ENCODE measurements at places on chromosomes 2 and 18. TPM values are rescaled to one million over a fixed set of nuclear protein-coding genes. Genes with fewer than 3 reads are reported as not detected.
A peak's percentile ranks its signal among the peaks of the same experiment; 100 is the strongest.

DNA sequence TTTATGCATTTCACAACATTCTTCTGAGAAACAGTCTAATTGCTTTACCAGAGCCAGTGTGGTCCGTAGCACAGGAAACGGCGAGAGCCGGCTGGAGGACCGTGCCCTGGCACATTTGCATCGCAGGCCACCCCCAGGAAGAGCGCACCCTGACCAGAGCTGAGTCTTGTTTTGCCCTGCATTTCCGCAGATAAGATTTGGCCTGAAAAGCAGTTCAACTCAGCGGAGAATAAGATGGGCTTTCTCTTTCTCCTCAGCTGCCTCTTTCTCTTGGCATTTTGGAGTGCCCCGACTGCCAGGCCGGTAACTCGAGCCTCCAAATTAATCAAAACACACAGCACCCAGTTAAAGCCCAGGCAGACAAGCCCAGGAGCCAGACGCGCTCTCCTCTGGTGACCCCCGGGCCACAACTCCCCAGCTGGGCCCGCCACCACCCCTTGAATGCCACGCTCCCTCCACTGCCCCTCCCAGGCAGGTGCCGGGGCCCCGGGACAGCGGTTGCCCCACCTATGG is 464 bp downstream of the COL4A4 start:
- DNase-seq: no peak
- H3K27me3 ChIP-seq: no peaks in the 10 kb centered on the region
- H3K4me1 ChIP-seq: peaks cover 20% of the 10 kb centered on the region
- no peaks in the 10 kb centered on the region for H3K36me3 ChIP-seq
- H3K4me3 ChIP-seq: peak overlapping the region; percentile 34

DNA sequence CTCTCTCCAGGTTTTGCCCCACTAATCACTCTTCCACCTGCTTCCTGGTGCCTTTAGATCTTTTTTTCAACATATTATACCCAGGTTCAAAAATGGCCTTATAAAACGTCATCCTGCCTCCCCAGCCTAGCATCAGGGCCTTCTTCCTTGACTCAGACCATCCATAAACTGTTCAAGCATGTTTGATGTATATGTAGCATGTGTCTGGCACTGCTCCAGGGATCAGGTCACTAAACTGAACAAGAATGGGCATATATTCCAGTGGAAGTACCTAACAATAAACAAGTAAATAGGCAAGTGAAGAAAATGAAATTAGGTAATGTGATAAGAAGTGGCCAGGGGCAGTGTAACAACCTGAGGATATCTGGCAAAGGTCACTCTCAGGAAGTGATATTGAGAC is 141.2 kb downstream of the TRIB2 start:
- H3K4me1 ChIP-seq: no peaks in the 10 kb centered on the region
- no peak for DNase-seq
- no peaks in the 10 kb centered on the region for H3K27me3 ChIP-seq
- no peak overlapping the region for H3K27ac ChIP-seq
- no peak overlapping the region for H3K4me3 ChIP-seq
- no peaks in the 10 kb centered on the region for H3K36me3 ChIP-seq

GRCh38 chr18:8001711-8002301 is 434.7 kb downstream of the PTPRM start:
- H3K4me1 ChIP-seq: no peaks in the 10 kb centered on the region
- no peaks in the 10 kb centered on the region for H3K36me3 ChIP-seq
- DNase-seq: no peak
- no peak overlapping the region for H3K4me3 ChIP-seq
- H3K27ac ChIP-seq: no peak overlapping the region

DNA sequence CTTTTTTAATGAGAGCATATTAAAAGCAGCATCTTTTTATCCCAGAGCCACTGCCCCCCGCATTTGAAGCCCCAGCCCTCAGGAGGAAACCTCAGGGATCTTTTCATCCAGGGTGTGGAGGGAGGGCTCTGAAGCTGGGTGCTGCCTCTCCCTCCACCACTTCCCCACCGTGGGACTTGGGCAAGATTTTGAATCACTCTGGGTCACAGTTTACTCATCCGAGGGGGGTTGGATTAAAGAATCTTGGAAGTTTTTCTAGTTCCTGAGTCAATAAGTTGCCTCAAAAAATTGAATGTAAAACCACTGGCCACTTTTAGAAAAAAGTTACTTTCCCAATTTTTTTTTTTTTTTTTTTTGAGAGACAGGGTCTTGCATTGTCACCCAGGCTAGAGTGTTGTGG is 62.0 kb upstream of the ANKRD44 start:
- H3K27ac ChIP-seq: no peak overlapping the region
- H3K27me3 ChIP-seq: no peaks in the 10 kb centered on the region
- no peak overlapping the region for H3K4me3 ChIP-seq
- no peaks in the 10 kb centered on the region for H3K36me3 ChIP-seq
- no peak for DNase-seq

GRCh38 chr2:150341982-150342680 is 145.3 kb downstream of the RND3 start:
- H3K4me3 ChIP-seq: no peak overlapping the region
- H3K27me3 ChIP-seq: no peaks in the 10 kb centered on the region
- H3K36me3 ChIP-seq: no peaks in the 10 kb centered on the region
- DNase-seq: no peak
- peaks cover 9% of the 10 kb centered on the region for H3K4me1 ChIP-seq

GRCh38 chr18:46623541-46623940 is 33.5 kb downstream of the LOXHD1 start:
- H3K4me1 ChIP-seq: peaks cover 7% of the 10 kb centered on the region
- H3K27me3 ChIP-seq: no peaks in the 10 kb centered on the region
- H3K36me3 ChIP-seq: no peaks in the 10 kb centered on the region
- H3K4me3 ChIP-seq: no peak overlapping the region
- no peak overlapping the region for H3K27ac ChIP-seq

- no peaks in the 10 kb centered on the region for H3K27me3 ChIP-seq
- no peak overlapping the region for H3K27ac ChIP-seq
- DNase-seq: no peak
These were observed 16.1 kb downstream of the MAPRE3 start for GRCh38 chr2:26986576-26986975.

The DCDC2C gene
- total RNA-seq: not detected

The GALR1 gene
- 0.98 TPM for total RNA-seq

DNA sequence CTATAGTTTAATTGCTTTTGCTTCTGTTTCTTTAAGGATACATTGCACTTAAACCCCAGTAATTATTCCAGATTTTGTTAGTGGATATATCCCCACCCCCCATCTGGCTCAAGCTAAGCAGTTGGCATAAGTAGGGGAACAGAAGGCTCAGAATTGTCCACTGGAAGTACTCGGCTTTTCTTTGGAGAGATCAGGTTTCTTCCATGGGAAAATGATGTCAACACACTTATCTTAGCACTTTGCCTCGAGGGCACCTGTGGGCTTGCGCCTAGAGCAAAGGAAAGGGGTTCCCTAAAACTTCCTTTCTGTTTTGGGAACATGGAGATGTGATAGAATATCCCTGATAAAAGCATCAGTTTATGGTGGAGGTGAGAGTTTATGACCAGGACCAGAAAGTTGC is 130.6 kb downstream of the FMNL2 start:
- no peaks in the 10 kb centered on the region for H3K27me3 ChIP-seq
- no peak overlapping the region for H3K4me3 ChIP-seq
- no peak overlapping the region for H3K27ac ChIP-seq
- H3K36me3 ChIP-seq: no peaks in the 10 kb centered on the region
- no peak for DNase-seq
- H3K4me1 ChIP-seq: peaks cover 48% of the 10 kb centered on the region

DNA sequence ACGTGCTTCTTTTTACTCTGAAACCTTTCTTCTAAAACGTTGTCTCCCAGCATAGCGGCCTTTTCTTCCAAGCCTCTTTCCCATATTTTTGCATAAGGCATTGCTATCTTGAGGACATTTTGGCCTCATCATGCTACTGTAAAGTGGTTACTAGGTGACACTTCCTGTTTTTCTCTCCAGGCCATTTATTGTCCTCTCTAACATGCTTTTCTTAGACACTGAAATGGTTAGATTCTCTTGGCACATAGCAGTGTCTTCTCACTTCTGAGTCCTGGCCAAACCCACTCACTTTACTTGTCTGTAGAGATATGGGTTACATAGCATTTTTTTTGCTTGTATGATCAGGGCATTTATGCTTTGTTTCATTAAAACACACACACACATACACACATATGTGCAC is 50.1 kb upstream of the KCNH7 start:
- no peaks in the 10 kb centered on the region for H3K27me3 ChIP-seq
- no peak overlapping the region for H3K4me3 ChIP-seq
- H3K4me1 ChIP-seq: no peaks in the 10 kb centered on the region
- no peaks in the 10 kb centered on the region for H3K36me3 ChIP-seq

The DSC3 gene
- 176 TPM for total RNA-seq

DNA sequence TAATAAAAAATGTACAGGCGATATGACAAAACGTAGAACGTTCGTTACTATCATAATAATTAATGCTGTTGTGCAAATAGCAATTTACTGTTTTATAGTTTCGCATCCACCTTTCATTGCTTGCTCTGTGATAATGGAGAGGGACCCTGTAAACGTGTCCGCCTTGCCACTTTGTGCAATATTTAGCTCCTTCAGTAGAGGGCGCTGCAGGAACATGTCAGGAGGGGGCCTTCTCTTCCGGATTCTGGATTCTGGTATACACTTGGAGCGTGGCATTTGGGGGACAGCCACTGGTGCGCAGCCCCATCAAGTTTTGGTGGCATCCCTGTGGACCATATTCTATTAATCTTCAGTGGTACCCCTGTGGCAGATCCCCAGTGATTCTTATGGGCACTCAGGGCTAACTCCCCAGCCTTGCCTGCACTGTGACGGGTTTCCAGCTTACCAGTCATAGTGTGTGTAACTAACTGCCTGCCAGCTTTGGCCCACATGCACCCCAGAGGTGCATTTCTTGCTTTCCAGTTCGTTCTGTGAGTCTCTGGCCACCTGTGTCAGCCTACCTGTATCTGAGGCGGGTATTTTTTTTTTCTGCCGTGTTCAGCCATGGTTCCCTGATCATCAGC is 140.3 kb downstream of the CYRIA start:
- no peak overlapping the region for H3K4me3 ChIP-seq
- no peaks in the 10 kb centered on the region for H3K36me3 ChIP-seq

GRCh38 chr18:46893360-46893759 is 23.9 kb downstream of the PIAS2 start:
- DNase-seq: no peak
- no peaks in the 10 kb centered on the region for H3K27me3 ChIP-seq
- no peak overlapping the region for H3K4me3 ChIP-seq
- H3K27ac ChIP-seq: no peak overlapping the region

- no peak overlapping the region for H3K4me3 ChIP-seq
- DNase-seq: no peak
- no peaks in the 10 kb centered on the region for H3K27me3 ChIP-seq
- H3K27ac ChIP-seq: no peak overlapping the region
These were observed 35.2 kb downstream of the CYRIA start for GRCh38 chr2:16630463-16630862.

DNA sequence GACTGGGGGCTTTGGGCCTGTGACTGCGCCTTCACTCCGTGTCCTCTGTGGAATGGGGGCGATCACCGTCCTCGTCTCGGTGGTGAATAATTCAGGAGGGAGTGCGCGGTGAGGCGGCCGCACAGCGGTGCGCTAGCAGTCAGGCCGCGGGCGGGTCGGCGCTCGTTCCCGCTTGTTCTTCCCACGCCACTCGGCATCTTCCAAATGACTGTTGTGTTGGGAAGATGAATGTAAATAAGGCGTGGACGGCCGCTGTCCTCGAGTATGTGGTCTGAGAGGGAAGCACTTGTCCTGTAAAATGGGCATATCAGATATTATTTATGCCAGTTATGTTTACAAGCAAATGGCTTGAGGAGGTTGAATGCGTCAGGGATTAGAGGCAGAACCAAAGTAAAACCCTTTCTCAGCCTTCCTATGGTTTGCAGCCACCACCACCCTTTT is 608 bp upstream of the VPS4B start:
- no peaks in the 10 kb centered on the region for H3K27me3 ChIP-seq
- H3K27ac ChIP-seq: peak overlapping the region; percentile 98
- H3K36me3 ChIP-seq: no peaks in the 10 kb centered on the region
- peaks cover 33% of the 10 kb centered on the region for H3K4me1 ChIP-seq
- no peak for DNase-seq

DNA sequence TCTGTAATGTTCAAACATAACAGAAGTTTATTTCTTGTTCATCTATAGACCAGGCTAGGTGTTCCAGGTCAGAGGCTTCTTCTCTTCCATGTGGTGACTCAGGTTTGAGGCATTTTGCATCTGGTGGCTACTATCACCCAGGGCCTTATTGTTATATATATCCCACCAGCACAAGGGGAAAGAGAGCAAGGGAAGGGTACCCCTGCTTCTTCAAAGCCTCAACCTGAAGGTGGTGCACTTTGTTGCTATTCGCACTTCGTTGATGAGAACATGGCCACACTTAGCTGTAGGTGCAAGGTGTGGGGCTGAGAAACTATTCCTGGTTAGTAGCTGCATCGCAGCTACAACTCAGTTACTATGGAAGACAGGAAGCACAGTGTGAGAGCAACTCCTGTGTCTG is 27.4 kb upstream of the SLC3A1 start:
- DNase-seq: no peak
- H3K4me1 ChIP-seq: peaks cover 18% of the 10 kb centered on the region
- H3K27ac ChIP-seq: no peak overlapping the region
- no peak overlapping the region for H3K4me3 ChIP-seq
- H3K36me3 ChIP-seq: no peaks in the 10 kb centered on the region
- H3K27me3 ChIP-seq: no peaks in the 10 kb centered on the region

The TMEM150A gene
- total RNA-seq: 22.6 TPM

GRCh38 chr18:53937037-53937436 is 287.4 kb downstream of the MBD2 start:
- H3K4me3 ChIP-seq: no peak overlapping the region
- no peak overlapping the region for H3K27ac ChIP-seq
- no peaks in the 10 kb centered on the region for H3K36me3 ChIP-seq
- no peak for DNase-seq
- no peaks in the 10 kb centered on the region for H3K27me3 ChIP-seq

DNA sequence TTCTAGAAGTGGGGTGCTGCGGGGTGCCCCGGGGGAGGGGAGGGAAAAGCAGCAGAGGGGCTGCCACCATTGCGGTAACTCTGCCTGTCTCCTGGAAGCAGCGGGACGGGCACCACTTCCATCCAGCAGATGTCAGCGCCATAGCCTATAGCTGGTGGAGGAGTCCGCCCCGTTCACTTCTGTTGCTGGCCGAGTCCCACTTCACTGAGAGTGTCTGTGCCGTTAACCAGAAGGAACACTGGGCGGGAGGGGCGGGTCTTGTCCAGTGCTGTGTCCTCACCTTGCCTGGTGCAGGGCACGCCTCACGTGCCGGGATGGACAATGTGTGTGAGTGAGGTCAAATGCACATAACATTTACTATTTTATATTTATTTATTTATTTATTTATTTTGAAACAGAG is 19.3 kb upstream of the ODC1 start:
- H3K27ac ChIP-seq: no peak overlapping the region
- no peaks in the 10 kb centered on the region for H3K27me3 ChIP-seq
- H3K36me3 ChIP-seq: no peaks in the 10 kb centered on the region
- H3K4me1 ChIP-seq: no peaks in the 10 kb centered on the region

DNA sequence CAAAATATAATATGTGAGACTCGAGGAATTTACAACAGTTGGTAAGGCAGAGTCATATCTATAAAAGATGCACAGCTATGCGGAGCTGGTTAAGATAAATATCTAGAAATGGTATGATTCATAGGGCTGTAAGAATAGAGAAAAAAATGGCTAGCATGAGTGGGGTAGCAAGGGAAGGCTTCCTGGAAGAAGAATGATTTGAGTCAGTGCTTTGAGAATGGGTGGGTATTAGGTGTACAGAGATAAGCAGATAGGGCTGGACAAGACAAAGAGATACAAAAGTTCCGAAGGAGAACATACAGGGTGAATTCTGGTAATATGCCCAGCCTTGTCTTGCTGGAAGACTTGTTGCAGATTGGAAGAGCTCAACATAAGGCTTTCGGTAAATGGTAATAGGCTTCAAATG is 291.5 kb upstream of the CCDC68 start:
- no peak for DNase-seq
- H3K27ac ChIP-seq: no peak overlapping the region
- no peaks in the 10 kb centered on the region for H3K36me3 ChIP-seq

The NMUR1 gene
- total RNA-seq: not detected

Measured in vagina (tissue), 2 donors.